GM18507 (cell line): ENCODE measurements at places on chromosomes 6 and 20.

- no peak for DNase-seq
Observed at GRCh38 chr20:37228082-37228481, 33.5 kb downstream of the GHRH start.

DNA sequence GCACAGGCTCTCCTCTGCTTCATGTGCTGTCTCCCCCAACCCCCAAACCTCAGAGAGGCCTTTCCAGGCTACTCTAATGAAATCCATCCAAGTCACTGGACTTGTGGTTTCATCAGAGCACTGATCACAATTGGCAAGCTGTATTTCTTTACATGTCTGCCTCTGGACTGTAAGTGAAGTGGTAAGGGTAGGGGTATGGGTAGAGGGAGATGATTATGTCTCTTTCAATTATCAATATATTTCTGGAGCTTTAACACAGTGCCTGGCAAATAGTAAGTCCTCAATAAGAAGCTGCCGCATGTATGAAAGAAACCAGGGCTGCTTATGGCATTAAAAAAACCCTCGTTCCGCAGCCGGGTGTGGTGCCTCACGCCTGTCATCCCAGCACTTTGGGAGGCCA is 5.4 kb downstream of the TRERF1 start:
- no peak for DNase-seq

DNA sequence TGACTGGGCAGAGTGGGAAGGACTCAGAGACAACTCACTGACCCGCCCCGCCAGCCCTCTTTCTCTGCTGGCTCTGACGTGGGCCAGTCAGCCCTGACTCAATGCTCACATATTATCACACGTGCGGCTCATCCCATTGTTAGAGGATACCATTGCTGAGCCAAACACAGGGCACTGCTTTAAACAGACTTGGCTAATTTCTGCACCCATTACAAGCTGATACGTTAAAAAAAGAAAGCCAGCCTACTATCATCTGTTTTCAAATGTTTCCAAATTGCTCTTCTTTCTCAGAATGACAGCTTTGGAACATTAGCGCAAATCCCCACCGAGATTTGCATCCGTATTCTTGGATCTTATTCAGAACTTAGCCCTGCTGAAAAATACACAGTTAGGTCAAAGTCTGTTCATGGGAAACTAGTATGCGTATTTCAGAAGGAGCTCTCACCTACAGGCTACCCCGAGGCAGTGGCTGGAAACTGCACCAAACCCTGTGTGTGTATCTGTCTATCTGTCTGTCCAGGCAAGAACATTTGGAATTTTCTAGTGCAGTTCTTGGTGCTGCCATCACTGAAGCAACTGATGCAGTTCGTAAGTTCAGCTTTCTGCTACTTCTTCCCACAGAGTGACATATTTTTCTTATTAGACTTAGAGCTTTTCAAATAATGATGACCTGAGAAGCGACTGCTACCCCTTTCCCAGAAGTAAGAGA is 32.8 kb downstream of the RAMACL start:
- no peak for DNase-seq

DNA sequence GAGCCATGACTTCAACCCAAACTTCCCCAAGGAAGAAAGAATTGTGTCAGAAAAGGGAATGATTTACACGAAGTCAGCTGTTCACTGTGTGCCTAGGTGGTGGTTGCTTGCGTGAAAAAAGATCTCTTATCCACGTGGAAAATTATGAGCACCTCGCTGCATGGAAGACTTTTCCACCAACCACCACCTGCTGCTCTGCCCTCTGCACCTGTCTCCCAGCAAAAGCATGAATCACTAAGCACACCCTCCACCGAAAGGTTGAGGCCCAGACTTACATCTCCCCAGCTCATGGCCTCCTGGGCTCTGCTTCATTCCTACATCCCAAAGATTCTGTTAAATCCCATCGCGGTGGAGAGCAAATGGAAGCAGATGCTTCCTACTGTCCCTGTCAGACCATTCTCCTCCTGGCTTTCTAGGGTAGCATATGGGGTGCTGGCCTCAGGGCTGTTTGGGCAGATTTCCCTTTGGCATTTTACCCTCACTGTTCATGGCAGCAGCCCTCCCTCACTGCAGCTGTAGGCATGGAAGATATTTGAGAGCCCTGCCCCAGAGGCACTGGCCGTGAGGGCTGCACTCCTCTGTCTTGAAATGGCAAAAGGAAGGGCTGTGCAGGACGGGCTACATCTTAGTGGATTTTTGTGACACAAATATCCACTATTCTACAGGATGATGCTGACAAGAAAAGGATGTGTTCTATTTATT is 37.6 kb upstream of the CST5 start:
- DNase-seq: no peak

DNA sequence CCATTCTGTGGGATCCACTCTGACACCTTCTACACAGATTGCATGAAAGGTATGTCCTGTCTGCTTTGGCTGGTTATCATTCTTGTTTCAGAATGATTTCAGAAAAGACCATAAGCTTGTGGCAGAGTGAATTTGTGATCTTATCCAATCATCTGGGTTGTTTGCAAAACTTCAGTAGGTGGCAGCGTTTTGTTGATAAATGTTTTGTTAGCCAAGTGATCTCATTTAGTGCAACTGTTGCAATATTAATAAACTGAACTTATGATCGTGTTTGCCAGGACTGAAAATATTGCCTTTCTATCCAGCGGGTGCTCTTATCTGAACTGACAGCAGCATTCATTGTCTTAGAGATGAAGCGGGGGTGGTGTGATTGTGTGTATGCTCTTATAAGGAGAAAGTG is 613.2 kb upstream of the NOX3 start:
- no peak for DNase-seq

DNA sequence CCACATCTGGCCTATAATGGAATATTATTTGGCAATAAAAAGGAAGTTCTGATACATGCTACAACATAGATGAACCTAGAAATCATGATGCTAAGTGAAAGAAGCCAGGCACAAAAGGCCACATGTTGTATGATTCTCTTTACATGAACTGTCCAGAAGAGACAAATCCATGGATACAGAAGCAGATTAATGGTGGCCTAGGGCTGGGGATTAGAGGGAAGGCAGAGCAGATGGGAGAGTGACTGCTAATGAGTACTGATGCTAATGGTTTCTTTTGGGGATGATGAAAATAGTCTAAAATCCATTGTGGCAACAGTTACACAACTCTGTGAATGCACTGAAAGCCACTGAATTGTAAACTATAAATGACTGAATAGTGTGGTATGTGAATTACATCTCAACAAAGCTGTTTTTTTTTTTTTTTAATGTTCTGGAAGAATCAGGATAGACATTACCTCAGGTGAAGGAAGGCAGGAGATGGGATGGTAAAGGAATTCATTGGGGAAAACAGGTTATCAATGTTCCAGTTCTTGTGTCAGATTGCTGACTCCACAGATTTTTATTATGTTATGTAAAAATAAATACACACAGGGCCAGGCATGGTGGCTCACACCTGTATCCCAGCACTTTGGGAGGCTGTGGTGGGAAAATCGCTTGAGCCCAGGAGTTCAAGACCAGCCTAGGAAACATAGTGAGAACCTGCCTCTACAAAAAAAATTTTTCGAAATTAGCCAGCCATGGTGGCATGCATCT is 8.9 kb upstream of the SOX12 start:
- DNase-seq: no peak

DNA sequence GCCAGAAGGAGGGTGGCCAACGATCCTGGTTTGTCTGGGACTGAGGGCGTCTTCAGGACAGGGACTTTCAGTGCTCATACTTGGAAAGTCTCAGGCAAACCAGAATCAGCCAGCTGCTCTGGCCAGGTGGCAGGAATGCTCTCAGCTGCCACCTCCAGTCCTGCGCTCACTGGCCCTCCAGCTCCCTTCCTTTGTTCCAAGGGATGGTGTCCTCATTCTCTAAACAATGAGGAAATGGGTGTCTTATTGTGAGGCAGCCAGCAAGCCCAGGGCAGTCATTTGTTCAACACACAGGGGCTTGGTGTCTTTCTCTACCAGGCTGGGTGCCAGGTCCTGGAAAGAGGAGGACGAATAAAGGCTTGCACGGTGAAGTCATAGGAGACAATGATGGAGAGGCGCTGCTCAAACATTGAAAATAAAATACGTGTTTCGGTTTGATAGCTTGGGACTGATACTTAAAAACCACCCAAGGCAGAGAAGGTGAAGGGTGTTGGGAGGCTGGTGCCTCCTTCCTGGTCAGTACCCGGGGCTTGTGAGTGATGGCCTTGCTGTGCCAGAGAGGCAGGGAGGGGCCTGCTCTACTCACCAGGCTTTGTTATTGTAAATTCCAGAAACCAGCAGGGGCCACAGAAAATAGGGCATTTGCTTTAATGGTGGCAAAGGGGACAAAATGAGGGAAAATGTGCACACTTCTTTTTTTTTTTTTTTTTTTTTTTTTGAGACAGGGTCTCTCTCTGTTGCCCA is 11.3 kb upstream of the TMEM181 start:
- no peak for DNase-seq

DNA sequence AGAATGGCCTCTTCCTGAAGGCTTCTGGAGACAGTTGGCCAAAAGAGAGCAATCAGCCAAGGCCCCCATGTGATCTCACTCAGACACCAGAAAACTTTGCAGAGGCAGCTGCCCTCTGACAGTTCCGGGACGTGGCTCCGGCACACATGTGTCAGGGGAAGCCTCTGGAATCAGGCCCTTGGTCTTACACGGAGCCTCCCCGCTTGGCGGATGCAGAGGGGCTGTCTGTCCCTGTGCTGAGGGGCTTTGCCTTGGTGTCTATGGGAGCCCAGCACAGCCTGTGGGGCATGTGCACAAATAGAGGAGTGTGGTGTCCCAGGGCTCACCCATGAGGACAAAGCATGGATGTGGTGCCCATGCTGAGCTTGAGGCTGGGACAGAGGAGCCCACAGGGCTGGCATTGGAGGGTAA is 13.8 kb downstream of the SIGLEC1 start:
- no peak for DNase-seq

DNA sequence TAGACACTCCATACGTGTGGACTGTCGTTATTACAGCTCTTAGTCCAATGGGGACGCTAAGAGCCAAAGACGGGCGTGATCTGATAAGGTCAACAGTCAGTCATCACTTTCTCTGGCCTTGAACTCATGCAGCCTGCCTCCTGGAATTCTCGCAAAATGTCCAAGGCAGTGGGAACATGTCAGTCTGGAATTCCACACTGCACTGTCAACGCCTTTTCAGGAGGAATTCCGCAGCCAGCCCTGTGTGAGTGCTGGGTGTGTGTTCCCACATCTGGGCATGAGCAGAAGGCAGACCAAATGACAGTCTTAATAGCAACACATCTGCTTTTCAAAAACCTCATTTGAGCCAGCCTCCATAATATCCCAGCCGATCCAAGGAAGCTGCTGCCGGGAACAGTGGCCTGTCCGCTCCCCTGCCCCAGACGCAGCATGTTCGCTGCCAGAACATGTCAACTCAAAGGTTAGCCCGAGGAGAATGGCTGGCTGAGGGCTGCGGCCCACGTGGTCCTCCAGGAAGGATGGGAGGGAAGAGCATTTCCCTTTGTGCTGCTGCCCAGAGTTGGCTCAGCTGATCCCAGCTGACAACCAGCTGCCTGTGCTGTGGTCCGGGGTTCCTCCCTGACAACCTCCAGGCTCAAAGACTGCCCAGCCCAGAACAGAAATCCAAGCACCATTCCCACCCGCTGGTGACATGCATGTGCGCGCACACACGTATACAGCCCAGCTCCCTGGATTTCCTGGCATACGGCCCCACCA is 103.1 kb downstream of the SULF2 start:
- no peak for DNase-seq

GRCh38 chr6:10687582-10687981 is 6.8 kb downstream of the C6orf52 start:
- DNase-seq: no peak

DNA sequence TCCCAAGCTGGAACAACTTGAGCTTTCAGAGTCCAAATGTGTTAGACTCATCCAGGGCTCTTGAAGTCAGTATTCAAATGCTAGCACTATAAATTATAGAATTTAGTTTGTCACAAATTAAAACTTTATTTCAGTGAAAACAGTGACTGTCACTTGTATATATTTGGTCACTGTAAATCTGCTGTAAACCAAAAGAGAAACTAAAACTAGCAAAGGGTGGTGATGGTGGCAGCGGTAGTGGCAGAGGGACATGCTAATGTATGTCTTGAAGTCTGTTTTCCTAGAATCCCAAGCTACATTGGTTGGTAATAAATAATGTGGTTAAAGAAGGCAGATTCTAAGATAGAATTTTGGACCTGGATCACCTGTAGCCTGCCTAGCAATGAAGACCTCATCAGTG is 140.4 kb upstream of the CENPW start:
- no peak for DNase-seq

DNA sequence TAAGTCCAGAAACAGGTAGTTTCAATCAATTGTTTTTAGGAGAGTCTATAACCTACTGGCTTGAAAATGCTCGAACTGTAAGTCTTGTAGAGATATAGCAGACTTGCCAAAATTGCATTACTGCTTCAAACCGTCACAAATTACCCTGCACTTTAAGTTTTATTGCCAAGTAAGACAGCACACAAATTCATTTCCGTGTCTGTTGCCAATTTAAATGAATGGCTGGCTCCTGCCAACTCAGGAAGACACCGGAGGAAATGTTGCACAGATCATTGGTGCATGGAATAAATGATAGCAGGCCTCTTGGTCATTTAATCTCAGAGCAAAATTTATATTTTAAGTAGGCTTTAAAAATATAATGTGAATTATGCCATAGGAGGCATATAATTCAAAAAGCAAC is 438.1 kb downstream of the HACE1 start:
- no peak for DNase-seq

DNA sequence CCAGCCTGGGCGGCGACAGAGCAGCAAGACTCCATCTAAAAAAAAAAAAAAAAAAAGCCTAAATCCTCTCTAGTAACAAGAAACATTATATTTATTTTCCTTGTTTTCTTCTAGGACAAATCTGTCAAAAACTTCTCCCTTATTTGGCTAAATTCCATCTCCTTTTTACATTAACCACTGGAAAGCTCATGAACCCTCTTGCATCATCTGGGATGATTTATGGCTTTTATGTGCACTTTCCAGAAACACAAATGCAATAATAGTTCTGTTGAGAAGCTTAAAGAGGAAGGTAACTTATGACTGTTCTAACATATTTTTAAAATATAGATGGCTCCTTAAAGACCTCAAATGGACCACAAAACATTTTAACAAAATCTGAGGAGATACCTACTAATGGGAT is 526.1 kb upstream of the SPTLC3 start:
- no peak for DNase-seq

DNA sequence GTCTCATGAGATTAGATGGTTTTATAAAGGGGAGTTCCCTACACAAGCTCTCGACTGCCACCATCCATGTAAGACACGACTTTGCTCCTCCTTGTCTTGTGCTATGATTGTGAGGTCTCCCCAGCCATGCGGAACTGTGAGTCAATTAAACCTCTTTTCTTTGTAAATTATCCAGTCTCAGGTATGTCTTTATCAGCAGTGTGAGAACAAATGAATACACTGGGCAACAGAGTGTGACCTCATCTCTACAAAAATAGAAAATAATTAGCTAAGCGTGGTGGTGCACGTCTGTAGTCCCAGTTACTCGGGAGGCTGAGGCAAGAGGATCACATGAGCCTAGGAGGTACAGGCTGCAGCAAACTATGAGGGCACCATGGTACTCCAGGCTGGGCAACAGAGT is 51.3 kb downstream of the MDN1 start:
- DNase-seq: no peak

DNA sequence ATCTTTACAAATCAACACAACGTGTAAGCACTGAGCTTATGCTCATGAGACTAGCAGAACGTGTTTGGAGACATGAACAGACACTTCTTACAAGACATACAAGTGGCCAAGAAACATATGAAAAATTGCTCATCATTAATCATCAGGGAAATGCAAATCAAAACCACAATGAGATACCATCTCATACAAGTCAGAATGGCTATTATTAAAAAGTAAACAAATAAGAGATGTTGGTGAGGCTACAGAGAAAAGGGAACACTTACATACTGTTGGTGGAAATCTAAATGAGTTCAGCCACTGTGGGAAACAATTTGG is 327.9 kb upstream of the SOX4 start:
- DNase-seq: no peak
